Epithelial cell of proximal tubule (primary cell): ENCODE measurements at places on chromosomes 16 and 17. TPM values are rescaled to one million over a fixed set of nuclear protein-coding genes. Genes with fewer than 3 reads are reported as not detected.

Gene DECR2
- total RNA-seq = 12.9 and 20.8 TPM in 2 replicates

Gene NPIPB8
- not detected in 2 replicates for total RNA-seq

Gene TXNL4B
- 6.5 and 11.0 TPM in 2 replicates for total RNA-seq

Gene KCNAB3
- total RNA-seq = 0.06 and 1.2 TPM in 2 replicates

Gene NPLOC4
- total RNA-seq = 51.9 and 81.4 TPM in 2 replicates

Gene HOXB8
- total RNA-seq = 12.7 and 21.4 TPM in 2 replicates

Gene PDK2
- 6.1 and 17.5 TPM in 2 replicates for total RNA-seq

Gene HAP1
- 0.06 and 0.14 TPM in 2 replicates for total RNA-seq

DNA sequence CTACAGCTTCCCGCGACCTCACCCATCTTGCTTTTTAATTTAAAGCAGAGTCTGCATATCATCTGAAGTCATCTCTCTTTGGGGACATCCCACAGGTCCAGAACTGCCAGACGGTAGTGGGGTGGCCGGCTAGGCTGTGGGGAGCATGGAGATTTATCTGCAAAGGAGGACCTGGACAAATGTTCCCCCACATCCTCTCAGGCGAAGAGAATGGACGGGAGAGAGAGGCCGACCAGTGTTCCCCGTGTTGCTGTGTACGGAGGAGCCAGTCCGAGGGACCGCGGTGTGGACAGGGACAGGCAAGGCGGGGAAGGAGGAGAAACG lies 665 bp upstream of the MT1M start:
- DNase-seq = no peak

DNA sequence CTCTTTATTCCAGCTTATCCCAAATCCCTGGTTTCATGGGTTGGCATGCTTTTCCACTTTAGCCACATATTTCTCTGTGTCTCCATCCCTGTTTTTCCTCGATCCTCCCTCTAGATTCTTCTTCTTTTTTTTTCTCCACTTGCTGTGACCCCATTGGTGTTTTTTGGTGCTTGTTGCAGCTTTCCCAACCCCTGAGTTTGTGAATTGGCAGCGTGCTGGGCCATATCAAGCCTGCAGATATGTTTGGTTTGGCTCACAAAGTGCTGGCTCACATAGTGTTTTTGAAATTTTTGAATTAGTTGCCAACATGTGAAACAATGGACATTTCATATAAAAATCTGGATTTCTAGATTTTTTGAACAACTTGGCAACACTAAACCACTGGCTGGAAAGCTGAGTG lies 8.8 kb downstream of the GPR139 start:
- DNase-seq = no peak

- no peak for DNase-seq
Observed at GRCh38 chr17:38435795-38436194, 7.5 kb downstream of the ARHGAP23 start.

DNA sequence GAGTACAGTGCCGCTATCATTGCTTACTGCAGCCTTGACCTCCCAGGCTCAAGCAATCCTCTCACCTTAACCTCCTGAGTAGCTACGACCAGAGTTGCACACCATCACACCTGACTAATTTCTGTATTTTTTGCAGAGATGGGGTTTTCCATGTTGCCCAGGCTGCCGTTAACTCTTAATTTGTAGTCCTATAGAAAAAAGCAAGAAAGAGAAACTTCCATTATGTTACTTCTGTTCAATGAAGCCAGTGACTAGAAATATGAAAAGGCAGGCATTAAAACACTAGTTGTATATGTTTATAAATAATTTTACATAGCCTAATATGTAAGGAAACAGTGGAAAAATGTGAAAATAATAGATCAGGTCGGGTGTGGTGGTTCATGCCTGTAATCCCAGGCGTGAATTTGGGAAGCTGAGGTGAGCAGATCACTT lies 9.7 kb downstream of the RAD51C start:
- no peak for DNase-seq

DNA sequence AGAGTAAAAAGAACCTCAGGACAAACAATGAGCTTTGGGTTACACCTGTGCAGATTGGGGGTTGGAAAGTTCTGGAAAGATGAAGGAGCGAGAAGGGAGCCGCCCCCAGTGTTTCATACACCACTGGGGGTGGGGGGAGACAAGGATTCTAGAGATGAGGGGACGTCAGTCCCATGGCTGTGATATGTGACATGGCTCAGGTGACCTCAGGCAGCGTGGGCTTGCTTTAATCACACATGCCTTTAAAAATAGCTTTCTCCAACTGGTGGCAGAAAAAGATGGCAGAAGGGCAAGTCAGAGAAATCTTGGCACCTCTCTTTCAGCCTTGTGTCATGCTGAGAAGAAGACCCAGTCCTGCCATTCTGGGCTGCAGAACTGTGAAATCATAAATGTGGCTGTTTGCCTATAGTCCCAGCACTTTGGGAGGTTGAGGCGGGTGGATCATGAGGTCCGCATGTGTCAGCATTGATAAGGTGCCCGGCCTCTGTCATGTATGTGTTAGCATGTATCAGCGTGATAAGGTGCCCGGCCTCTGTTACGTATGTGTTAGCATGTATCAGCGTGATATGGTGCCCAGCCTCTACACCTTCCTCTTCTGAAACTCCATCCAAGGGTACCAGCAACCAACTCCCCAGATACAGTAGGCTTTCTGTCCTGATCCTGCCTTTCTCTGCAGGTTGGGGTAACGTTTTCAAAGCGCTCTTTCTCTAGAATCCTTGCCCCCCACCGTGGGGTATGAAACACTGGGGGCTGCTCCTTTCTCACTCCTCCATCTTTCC lies 25.0 kb downstream of the WIPI1 start:
- DNase-seq = no peak

DNA sequence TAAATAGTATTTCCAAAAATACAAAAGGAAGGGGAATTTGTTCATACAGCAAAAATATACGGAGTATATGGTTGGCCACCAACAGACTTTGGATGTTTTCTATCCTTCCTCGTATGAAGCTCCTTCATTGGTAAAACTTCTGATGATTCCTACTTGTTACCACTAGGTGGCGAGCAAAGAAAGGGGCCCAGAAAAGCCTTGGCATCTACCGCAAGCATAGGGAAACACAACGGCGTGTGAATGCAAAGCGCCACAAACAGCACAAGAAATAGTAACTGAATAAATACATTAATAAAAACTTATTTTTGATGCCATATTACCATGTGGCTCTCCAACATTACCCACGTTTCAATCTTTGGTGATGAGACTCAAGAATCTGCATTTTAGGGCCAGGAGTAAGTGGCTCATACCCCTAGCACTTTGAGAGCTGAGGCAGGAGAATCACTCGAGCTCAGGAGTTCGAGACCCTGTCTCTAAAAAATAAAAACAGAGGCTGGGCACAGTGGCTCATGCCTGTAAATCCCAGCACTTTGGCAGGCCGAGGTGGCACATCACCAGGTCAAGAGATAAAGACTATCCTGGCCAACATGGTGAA lies 34.5 kb downstream of the YWHAE start:
- DNase-seq = no peak

GRCh38 chr17:78819402-78819801 lies 21.2 kb downstream of the USP36 start:
- DNase-seq = no peak

DNA sequence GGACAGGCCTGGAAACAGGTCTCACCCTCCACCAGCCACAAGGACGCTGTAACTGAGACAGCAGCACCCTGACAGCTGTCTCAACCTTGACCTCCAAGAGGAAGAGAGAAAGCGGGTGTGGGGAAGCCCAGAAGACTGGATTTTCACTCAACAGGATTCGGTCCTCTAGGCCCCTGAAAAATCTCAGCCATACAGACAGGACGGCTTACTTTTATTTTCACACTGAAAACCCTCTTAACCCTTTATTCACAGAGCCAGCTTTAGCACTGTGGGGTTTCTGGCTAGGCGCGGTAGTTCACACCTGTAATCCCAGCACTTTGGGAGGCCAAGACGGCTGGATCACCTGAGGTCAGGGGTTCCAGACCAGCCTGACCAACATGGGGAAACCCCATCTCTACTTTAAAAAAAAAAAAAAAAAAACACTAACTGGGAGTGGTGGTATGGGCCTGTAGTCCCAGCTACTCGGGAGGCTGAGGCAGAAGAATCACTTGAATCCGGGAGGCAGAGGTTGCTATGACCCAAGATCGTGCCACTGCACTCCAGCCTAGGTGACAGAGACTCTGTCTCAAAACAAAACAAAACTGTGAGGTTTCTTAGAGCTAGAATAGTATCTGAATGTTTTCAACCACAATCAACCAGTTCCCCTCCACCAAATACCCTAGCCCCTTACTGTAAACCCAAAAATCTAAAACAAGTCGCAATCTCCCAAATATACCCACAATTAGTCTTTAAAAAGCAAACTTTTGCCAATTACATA lies 5.3 kb downstream of the ANKRD11 start:
- DNase-seq = no peak

GRCh38 chr17:17779015-17779611 lies 57.7 kb downstream of the SREBF1 start:
- no peak for DNase-seq

- DNase-seq = no peak
Observed at GRCh38 chr17:81434072-81434471, 38.8 kb downstream of the BAHCC1 start.

- DNase-seq = peak; percentile 91
Observed at GRCh38 chr16:22614271-22614947, 103.7 kb downstream of the NPIPB5 start.

GRCh38 chr17:64390044-64390443 lies 616 bp downstream of the PECAM1 start:
- DNase-seq = no peak

GRCh38 chr17:35132816-35133550 lies 9.1 kb downstream of the NLE1 start:
- no peak for DNase-seq

DNA sequence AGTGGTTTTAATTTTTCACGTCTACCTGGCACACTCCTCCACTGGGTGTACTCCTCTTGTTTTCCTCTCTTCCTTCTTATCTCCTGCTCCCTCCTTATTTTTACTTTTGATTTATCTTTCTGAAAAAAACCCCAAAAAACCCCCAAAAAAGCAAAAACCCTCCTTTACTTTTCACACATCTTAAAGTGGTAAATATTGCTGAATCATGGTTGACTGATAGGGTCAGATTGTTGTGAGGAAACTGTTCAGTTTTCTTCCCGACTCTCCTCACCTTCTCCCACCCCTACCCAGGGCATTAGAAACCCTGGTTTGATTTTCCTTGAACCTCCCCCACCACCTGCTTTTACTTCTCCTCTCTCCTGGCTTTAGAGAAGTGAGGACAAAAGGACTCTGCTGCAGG lies 25.4 kb downstream of the ARHGAP44 start:
- no peak for DNase-seq

GRCh38 chr17:19447085-19447583 lies 36.1 kb downstream of the RNF112 start:
- DNase-seq = no peak

DNA sequence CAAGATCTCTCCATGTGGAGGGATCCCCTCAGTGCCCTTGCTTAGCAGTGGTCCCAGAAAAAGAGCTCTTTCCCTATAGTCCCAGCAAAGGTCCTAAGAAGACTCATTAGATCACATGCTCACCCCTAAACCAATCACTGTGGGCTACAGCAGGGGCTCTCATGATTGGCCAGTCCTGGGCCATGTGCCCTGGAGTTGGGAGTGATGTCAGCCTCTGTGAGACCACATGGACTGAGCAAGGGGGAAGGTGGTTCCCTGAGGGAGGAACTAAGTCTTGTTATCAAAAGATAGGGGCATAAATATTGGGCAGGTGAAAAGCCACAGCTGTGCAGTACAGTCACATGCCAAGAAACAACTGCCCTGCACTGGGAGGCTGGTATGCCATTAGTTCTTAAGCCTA lies 51.3 kb downstream of the SCNN1B start:
- no peak for DNase-seq

DNA sequence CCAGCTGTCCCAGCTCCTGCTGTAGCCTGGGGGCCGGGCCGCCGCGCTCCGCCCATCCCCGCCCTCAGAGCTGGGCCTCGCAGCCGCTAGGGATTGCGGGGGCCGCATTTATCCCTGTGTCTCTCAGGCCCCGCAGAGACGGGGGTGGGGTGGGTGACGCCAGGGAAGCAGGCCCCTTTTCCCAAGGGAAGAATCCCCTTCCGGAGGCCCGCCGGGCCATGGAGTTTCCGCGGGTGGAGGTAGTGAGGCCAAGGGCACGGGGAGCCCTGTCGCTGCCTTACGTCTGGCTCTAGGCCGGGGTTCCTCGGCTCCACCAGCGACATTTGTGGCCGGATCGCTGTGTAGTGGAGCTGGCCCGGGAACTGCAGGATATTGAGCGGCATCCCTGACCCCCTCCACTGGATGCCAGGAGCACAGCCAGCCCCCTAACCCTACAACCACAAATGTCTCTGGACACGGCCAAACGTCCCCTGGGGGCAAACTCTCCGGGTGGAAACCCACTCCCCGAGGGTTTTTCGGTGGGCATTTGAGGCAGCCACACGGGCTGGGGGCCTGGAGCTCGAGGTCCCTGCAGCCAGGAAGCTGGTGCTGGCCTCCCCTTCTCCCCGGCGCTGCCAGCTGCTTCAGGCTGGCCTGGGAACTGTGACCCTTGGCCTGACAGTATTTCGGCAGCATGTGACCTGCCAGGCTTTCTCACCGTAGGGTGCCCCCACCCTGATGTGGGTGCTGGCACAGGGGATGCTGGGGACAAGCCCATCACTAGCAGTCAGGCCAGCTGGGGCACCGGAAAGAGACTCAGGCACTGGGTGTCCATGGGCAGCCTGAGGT lies 12.0 kb upstream of the CD300A start:
- DNase-seq = no peak

DNA sequence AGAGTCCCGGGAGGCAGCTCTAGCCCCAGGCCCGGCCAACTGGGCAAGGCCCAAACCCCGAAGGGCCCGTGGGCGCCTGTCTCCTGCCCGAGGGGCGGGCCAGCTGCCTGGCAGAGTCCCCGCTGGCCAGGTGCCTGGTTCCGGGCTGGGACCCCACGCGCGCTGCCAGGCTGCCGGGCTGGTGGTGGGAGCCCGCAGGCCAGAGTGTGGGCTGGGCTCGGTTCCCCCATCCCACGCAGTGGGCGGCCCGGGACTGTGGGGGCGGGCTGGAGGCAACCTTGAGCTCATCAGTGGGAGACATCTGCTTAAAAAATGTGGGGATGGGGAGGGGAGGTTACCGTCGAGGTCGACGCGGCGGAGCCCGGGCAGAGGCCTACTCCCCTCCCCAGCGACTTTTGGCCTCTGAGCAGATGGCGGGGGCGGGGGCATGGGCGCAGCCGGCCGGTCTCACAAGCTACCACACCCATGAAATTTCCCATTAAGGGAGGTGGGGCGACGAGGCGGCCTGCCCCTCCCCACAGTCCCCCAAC lies 176.4 kb upstream of the GSE1 start:
- DNase-seq = no peak

- DNase-seq = no peak
Observed at GRCh38 chr16:7303052-7303610, 29.5 kb upstream of the RBFOX1 start.

GRCh38 chr17:79577485-79578187 lies 33.2 kb downstream of the RBFOX3 start:
- DNase-seq = no peak

- no peak for DNase-seq
Observed at GRCh38 chr16:82183004-82183397, 13.0 kb upstream of the MPHOSPH6 start.
